ENCODE measurements at places on chromosomes 6 and 20. TPM values are rescaled to one million over a fixed set of nuclear protein-coding genes. Genes with fewer than 3 reads are reported as not detected.
A peak's percentile ranks its signal among the peaks of the same experiment; 100 is the strongest.

DNA sequence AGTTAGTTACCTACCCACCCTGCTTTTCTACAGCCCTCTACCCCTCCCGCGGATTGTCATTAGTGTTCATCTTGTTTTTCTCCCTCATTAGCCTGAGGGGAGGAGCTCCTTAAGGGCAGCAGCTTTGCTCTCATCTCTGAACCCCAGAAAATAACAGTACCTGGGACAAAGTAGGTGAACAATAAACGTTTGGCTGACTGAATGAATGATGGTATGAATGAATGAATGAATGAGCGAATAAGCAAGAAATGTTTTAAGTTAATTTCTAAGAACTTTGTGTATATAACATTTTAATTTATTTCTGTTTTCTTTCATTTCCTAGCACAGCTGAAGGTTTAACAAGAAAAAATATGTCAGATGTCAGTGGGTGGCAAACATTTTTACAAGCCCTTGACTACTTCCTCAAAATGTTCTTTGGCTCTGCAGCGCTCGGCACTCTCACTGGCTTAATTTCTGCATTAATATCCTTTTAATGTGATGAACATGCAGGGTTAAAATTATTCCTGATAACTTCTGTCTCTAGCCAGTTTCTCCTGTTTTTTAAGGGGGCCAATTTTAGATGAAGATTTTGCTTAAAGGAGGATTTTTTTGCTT lies 50.1 kb downstream of the SLC9A8 start:
- DNase-seq: no peak

GRCh38 chr6:158170656-158171081 lies 2.5 kb downstream of the GTF2H5 start:
- no peak for DNase-seq

- DNase-seq: no peak
Observed at GRCh38 chr6:15770347-15771143, 107.7 kb upstream of the DTNBP1 start.

- DNase-seq: peak; percentile 60
Observed at GRCh38 chr6:44264154-44265006, 971 bp downstream of the NFKBIE start.

DNA sequence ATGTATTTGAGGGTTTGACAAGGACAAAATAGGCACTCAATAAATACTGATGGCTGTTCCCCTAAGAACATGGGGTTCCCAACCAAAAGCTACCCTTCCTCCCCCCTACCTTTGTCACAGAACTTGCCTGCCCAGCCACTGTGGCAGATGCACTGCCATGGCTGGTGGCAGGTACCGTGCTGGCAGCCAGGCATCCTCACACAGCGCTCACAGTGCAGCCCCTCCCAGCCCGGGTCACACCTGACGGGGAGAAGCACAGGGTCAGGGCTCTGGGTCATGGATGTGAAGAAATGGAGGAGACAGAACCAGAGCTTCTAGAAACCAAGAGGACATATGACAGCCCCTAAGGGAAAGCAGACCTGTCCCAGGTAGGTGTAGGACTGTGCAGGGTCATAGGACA lies 2.5 kb downstream of the DLK2 start:
- no peak for DNase-seq

DNA sequence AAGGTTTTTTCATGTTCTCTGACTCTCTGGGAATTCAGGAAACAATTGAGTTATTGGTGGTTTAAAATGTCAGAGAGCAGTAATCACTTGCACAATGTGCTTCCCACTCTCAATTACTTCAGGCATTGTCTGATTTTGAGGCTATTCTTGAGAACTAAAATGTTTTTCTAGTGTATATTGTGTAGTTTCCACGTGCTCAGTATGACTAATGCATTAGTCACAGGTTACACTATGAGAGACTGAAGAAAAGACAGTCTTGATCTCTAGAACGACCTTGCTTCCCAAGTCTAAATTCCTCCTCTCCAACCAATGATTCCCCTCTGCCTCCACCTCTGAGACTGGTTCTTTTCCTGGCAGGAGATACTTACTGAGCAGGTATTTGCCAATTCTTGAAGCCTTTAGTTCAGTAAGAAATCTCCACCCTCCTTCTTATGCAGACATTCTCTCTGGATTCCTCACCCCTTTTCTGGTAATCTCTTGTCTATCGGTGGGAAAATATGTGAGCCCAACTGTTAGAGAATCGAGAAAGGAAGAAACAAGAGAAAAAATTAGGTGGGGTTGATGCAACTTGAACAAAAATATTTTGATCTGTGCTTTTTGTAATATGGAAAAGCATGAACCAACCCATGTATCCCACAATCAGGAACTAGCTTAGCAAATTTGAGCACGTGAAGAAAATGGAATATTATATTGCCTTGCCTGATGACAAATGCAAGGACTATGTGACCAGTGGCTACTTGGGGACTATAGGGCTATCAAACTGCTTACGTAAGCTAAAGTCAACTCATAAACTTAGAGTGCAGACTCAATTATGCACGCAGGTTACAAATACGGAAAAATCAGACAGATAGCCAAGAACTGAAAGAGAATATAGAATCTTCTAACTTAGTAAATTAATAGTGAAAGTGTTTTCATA lies 61.1 kb upstream of the SLC22A16 start:
- DNase-seq: no peak

- no peak for DNase-seq
Observed at GRCh38 chr6:83758533-83758932, 49.6 kb upstream of the SNAP91 start.

- no peak for DNase-seq
Observed at GRCh38 chr20:37229357-37229756, 32.3 kb downstream of the GHRH start.

GRCh38 chr20:21125072-21125848 lies 622 bp upstream of the KIZ start:
- peak; percentile 60 for DNase-seq

- no peak for DNase-seq
Observed at GRCh38 chr20:60056407-60057122, 98.3 kb downstream of the CDH26 start.

DNA sequence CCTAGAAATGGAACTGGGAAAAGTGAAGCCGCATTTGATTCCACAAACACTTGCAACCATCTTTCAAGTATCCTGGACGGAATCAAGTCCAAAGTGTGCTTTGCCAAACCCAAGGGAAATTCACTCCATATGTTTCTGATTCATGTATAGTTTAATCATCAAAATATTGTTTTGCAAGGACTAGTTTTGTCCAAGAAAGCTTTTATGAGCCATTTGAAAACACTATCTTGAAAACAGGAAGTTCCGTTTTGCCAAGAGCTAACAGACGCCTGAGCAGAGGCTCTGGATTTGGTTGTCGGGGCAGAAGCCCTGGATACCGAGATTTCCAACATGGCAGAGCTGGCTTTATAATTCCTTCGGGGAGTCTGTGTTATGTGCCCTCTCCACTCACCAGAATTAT lies 251.1 kb downstream of the PHACTR1 start:
- DNase-seq: no peak

- no peak for DNase-seq
Observed at GRCh38 chr6:112800916-112801315, 453.8 kb downstream of the RFPL4B start.

GRCh38 chr20:59508729-59509128 lies 95.6 kb upstream of the PHACTR3 start:
- DNase-seq: no peak

- no peak for DNase-seq
Observed at GRCh38 chr6:118931436-118931835, 3.5 kb downstream of the MCM9 start.

- no peak for DNase-seq
Observed at GRCh38 chr6:114064862-114065261, 93.9 kb upstream of the HDAC2 start.

QKI gene
- total RNA-seq: 28.0 TPM
